ENCODE measurements at places on chromosomes 1 and 21.

- DNase-seq, result no peak
These were observed 92.9 kb downstream of the SLC45A1 start for GRCh38 chr1:8410791-8411190.

- no peak for DNase-seq
These were observed 19.0 kb downstream of the TEX35 start for GRCh38 chr1:178531887-178532286.

GRCh38 chr1:192880231-192880630, 71.4 kb downstream of the RGS2 start:
- DNase-seq, result no peak

GRCh38 chr1:230985711-230986110, 6.8 kb downstream of the ARV1 start:
- DNase-seq, result no peak

GRCh38 chr1:214970016-214970415, 112.5 kb upstream of the KCNK2 start:
- no peak for DNase-seq

- no peak for DNase-seq
These were observed 34.2 kb downstream of the EFCAB7 start for GRCh38 chr1:63557365-63557987.

DNA sequence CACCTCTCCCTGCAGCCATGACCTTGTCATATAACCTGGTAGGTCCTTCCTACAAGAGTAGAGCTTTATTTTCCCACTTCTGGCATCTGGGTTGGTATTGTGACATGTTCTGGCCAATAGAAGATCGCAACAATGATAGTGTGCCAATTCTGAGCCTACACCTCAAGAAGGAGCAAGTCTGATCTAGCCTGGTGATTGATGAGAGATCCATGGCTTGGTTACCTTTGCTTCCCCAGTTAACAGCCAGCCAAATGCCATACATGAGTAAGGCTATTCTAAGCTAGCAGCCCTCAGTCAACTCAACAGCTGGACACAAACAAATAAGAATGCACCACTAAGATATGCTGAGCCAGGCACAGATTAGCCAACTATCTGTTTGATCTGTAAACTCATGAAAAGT, 226.7 kb downstream of the LMO4 start:
- DNase-seq, result no peak
